ENCODE measurements at places on chromosomes 13 and 19.

GRCh38 chr13:52319876-52320275 lies 86.1 kb downstream of the THSD1 start:
- no peak for DNase-seq

- no peak for DNase-seq
Observed at GRCh38 chr19:10144361-10144760, 24.7 kb upstream of the EIF3G start.

DNA sequence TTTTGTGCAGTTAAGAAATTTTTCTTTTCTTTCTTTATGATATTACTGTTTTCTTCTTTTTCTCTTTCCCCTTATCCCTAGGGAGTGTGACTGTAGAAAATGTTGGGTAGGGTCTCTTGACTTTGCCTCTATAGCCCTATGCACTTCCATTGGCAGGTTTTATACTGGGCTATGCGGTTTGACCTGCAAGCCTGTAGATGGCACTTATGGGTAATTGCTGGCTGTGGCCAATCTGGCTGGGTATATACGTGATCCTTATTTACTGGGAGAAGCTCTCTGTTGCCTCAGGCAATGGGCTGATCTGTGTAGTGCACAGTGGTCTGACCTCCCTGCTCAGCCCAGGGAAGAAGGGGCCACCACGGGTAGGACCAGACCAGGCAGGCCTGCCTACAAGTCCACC lies 78.8 kb downstream of the RAP2A start:
- no peak for DNase-seq

- no peak for DNase-seq
Observed at GRCh38 chr13:22801402-22802003, 379.3 kb upstream of the SGCG start.

GRCh38 chr19:4759388-4760284 lies 31.9 kb upstream of the FEM1A start:
- DNase-seq, result peak; percentile 70

- DNase-seq, result no peak
Observed at GRCh38 chr13:36163809-36164308, 32.7 kb upstream of the DCLK1 start.

DNA sequence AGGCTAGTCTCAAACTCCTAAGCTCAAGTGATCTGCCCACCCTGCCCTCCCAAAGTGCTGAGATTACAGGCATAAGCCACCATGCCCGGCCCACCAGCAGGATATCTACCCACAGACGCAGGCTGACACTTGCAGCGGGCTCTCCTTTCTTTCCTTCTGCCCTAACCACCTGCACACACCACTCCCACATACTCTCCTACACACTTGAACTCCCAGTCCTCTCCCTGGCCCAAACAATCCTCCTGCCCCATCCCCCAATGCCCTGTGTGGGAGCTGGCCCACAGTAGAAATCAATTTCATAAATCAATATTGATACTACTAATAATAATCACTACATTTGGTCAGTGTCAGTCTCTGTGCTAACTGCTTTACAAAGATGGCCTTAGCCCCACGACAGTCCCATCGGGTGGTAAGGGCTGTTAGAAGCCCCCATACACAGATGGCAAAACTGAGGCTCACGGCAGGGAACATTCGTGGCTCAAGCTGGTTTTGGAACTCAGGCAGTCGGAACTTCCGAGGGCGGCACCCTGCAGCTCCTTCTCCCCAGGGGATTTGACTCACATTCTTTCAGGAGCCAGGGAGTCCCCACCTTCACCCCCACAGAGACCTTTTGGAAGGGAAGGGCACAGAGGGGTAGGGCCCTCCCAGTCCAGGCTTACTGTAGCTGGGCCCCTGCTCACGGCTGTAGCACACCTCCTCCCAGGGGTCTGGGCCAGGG lies 3.4 kb upstream of the DPF1 start:
- DNase-seq, result no peak

- no peak for DNase-seq
Observed at GRCh38 chr19:42075364-42075615, 676 bp upstream of the ZNF574 start.

GRCh38 chr19:52963247-52963618 lies 552 bp upstream of the ZNF816 start:
- no peak for DNase-seq

DNA sequence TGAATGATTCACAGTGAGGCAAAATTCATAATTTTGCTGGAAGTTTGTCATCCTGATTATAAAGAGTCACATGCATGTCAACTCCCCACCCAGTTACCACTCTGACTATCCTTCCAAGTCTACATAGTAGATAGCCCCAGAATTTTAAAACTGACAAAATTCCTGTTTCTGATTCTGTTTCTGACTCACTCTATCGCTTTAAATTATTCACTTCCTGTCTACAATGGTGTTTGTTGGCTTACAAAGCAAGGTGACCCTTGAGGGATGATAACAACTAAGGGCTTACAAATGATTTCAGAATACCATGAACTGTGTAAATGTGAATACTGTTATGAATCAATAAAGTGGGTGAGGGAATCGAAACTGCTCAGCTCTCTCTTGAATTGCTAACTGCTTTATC lies 98.7 kb upstream of the KL start:
- DNase-seq, result no peak

DNA sequence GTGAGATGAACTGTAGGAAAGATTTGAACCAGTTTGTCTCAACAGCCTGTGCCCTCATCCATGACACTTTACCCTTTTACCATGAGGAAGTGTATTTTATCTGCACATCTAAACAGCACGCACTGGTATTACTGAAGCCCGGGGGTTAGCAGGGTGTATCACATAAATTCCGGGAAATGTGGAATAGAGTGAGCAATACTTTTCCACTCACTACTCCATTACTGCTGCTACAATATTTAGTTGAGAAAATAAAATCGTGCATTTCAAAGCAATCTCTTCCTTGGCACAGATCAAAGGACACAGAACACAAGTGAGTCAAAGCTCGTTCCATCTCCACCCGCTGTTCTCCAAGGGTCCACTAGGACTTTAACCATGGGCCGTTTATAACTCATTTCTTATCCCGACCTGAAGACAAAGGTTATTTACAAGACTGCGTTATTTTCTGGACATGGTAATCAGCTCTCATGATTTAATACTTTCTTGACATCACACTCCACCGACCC lies 35.2 kb downstream of the STK24 start:
- no peak for DNase-seq

DNA sequence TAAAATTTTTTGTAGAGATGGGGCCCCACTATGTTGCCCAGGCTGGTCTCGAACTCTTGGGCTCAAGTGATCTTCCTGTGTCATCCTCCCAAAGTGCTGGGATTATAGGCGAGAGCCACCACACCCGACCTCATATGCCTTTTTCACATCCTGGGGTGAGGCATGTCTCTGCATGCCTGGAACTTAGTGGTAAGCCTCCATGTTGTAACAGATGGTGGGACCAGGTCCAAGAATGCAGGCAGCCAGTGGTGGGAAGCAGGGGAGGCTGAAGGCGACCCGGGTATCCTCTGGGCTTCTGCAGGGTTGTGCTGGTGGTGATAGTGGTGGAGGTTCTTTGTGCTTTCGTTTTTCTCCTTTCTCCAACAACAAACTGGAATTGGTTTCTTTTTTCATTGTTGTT lies 30.1 kb upstream of the CCDC124 start:
- no peak for DNase-seq

- DNase-seq, result no peak
Observed at GRCh38 chr13:108595436-108596274, 33.8 kb upstream of the MYO16 start.

GRCh38 chr13:32381539-32381938 lies 46.4 kb downstream of the N4BP2L1 start:
- DNase-seq, result no peak

GRCh38 chr13:106700007-106700406 lies 132.1 kb upstream of the ARGLU1 start:
- DNase-seq, result no peak

- no peak for DNase-seq
Observed at GRCh38 chr19:40282920-40283319, 2.2 kb downstream of the AKT2 start.

DNA sequence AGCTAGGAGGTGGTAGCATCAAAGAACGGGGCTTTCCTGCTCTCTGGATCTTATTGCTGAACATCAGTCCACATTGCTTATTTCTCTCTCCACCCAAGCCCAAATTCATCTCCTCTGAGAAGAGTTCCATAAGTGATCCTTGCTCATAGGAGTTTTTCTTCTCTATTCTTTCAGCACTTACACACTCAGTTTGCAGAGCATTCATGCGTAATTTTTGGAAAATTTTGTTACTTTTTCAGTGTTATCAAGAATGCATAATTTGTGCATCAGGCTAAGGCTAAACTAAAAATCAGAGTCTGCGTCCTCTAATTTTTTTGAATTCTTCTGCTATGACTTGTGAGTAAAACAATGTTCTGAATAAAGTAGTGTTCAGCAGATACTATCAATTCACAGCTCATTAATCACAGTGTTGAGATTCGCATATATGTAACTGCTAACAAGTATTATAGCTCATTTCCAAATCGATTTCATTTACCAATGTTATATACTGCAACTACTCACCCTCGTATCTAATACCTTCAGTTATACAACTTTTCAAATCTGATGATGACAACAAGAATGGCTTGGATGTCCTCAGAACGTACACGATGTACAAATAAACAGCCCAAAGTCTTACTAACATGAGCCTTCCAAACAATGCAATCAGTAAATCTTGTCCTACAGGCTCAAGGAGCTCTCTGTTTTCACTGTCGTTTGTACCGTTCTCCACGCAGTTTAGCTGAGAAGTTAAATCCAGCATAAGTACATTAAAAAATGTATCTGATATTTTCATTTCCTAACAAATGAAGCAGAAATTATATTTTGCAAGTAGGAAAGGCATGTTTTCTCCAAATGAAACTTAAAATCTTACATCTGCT lies 36.4 kb upstream of the STARD13 start:
- no peak for DNase-seq

GRCh38 chr19:46411925-46412649 lies 1.3 kb downstream of the CCDC8 start:
- DNase-seq, result no peak

- no peak for DNase-seq
Observed at GRCh38 chr19:42281827-42282762, 13.0 kb downstream of the CIC start.

- no peak for DNase-seq
Observed at GRCh38 chr19:53647792-53648191, 16.0 kb downstream of the DPRX start.

- no peak for DNase-seq
Observed at GRCh38 chr19:38078302-38078930, 145.6 kb downstream of the DPF1 start.

GRCh38 chr13:84670245-84670644 lies 788.0 kb upstream of the SLITRK1 start:
- no peak for DNase-seq

- DNase-seq, result no peak
Observed at GRCh38 chr19:29774126-29774525, 37.7 kb upstream of the CCNE1 start.

GRCh38 chr13:95708811-95709500 lies 32.0 kb downstream of the DNAJC3 start:
- DNase-seq, result no peak

- peak; percentile 73 for DNase-seq
Observed at GRCh38 chr19:50728084-50728737, 5.0 kb downstream of the CLEC11A start.

DNA sequence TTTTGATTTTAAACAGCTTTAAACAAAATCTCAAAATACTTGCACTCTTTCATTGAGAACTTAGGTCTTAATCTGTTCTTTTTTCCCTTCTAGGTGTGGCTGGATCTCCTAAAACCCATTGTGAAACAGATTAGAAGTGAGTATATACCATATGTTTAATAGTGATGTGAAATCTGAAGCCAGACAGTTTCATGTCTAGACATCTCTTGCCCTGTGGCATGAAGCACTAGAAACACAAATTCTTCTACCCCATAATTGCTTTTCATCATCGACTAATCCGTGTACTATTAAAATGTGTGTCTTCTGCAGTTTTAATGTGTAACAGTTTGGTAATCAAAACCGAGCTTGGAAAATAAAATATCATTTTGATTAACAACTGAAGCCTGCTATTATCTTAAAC lies 188.2 kb upstream of the RNF113B start:
- no peak for DNase-seq

DNA sequence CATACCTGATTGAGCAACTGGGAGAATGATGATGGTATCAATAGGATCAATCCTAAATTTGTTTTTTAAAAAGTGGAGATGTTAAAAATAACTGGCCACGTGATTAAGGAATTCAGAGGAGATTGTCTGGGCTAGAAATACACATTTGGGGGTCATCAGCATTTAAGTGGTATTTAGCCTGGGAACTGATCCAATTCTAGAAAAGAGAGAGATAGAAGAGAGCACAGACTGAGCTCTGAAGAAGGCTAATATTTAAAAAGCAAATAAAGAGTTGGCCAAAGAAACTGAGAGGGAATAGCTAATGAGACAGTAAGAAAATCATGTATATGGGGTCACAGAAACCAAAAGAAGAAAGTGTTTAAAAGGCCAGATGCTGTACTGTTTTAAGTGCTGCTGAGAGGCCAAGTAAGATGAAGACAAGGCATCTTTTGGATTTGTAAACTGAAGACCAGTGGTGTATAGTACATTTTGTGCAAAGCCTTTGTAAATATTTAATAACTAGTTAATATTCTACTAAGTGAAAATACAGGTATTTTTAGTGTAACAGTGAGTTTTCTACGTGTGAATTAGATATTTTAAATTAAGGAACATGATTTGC lies 40.2 kb downstream of the UBL3 start:
- DNase-seq, result no peak

- DNase-seq, result no peak
Observed at GRCh38 chr13:88948501-88948900, 1277.3 kb downstream of the SLITRK5 start.

DNA sequence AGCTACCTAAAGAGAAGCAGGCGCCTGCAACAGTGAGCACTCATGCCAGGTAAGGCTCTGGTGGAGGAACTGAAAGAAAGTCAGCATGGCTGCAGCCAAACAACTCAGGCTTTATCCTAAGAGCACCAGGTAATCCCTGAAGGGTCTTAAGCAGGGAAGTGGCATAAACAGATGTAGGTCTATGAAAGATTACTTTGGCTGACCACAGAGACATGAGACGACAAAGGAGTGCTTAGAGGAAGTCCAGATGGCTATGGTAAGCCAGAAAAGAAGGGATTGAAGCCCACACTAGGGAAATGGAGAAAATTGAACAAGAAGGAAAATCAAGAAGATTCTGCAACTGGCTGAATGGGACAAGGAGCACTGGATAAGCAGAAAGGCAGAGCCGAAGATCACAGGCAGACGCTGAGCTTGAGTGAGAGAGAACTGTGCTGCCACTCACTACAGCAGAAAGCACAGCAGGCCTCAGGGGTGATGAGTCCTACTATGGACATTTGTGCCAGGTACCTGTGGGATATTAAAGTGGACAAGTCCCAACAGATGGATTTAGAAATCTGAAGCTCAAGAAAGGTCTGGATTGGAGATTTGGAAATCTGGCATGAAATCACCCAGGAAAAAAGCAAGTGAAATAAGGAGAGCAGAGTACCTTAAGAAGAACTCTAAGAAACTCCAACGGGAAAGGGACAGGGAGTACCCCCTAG lies 4.2 kb downstream of the RCBTB1 start:
- DNase-seq, result no peak

DNA sequence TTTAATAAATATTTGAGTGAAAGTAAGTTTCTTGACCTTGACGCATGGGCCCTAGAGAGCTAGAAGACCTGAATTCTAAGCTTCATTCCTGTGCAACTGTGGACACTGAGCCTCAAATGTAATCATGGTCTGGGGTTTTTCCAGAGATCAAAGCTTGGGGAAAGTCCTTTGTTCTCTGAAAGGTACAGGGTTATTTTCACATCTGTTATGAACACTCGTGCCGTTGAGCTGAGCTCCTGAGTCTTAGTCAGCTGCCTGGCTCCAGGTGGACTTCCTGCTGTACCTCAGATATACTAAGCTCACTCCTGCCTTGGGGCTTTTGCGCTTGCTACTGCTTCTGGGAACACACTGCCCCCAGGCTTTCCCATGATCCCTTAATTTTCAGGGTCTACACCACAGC lies 7.5 kb upstream of the ZBTB32 start:
- DNase-seq, result no peak

Measured in stimulated activated CD4-positive, alpha-beta T cell treated with anti-CD3 and anti-CD28 coated beads, Interleukin-4, amount 100 ng/mL, for 48 hours (primary cell).